Mucosa of descending colon (tissue), 3 donors: ENCODE measurements at places on chromosomes 12 and 14. TPM values are rescaled to one million over a fixed set of nuclear protein-coding genes. Genes with fewer than 3 reads are reported as not detected.

The LRR1 gene
- total RNA-seq, result 19.7 TPM

The RD3L gene
- not detected for total RNA-seq

The HOTAIR gene
- not detected for total RNA-seq

- no peak for DNase-seq
These were observed 908.1 kb downstream of the GALC start for GRCh38 chr14:87084908-87085307.

- no peak for DNase-seq
These were observed 240.5 kb upstream of the DAAM1 start for GRCh38 chr14:58947814-58948445.

DNA sequence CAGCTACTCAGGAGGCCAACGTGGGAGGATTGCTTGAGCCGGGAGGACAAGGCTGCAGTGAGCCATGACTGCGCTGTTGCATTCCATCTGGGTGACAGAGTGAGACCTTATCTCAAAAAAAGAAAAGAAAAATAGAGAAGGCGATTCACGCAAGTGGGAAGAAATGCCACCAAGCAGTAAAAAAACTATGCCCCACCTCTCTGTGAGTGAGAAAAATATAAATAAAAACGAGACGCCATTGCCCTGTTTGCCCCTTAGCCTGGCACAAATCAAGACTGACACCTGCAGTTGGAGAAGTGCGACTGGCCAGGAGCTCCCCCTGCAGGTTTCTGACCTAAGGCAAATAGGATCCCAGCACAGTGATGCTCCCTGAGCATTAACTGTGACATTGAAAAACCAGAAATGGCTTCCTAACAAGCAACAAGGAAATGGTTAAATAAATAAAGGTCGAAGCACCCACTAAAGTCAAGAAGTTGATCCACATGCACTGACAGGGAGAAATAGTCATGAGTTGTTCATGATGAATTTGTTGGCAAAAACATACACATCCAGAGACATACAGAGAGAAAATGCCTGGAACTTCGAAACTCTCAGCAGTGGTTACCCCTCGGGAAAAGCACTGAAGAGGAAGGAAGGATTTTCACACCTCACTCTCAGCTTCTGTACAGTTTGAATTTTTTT, 21.1 kb downstream of the GSC start:
- peak; percentile 56 for DNase-seq

GRCh38 chr14:103057372-103058163, at the start of gene CDC42BPB:
CDC42BPB (minus strand) TSS chr14:103057549; CDS start chr14:103057173, 376 bp downstream.
- peak; percentile 90 for DNase-seq

DNA sequence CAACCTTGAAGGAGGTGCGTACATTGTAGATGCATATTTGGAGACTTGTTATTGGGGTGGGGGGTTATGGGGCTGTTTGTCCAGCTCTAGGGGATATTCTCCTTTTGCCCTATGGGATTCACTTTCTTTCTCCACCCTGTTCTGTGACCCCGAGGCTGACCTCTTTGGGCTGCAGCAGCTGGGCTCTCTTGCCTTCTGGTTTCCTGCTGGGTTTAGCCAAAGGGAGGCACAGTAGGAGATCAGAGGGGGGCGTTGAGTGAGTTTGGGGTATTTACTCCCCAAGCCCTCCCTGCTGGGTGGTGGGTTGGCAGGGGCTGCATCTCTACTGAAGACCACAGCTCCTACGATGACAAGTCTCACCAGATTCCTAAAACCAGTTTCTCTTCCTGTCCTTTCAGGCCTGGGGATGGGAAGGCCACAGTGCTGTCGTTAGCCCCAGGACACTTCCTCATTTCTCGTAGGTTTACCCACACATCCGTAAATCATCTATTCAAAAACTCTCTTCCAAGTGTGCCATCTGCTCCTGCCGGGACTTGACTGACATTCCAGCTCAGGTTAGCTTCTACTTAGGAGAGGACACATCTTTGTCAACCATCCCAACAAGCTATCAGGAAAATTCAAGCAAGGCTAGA, 127.1 kb downstream of the TMEM30B start:
- DNase-seq, result no peak
